ENCODE measurements at places on chromosomes 7 and 10. TPM values are rescaled to one million over a fixed set of nuclear protein-coding genes. Genes with fewer than 3 reads are reported as not detected.

The EEPD1 gene
- 18.0 TPM for total RNA-seq

The DPYSL4 gene
- 0.60 TPM for total RNA-seq

The PON1 gene
- not detected for total RNA-seq

The MYL10 gene
- not detected for total RNA-seq

The ADAM22 gene
- 6.1 TPM for total RNA-seq

The PRF1 gene
- 4.7 TPM for total RNA-seq

The OLAH gene
- total RNA-seq: 5.7 TPM

The SUV39H2 gene
- total RNA-seq: 2.2 TPM

The CCDC172 gene
- total RNA-seq: not detected

The ABCC2 gene
- 11.7 TPM for total RNA-seq
